Activated CD4-positive, alpha-beta T cell treated with anti-CD3 and anti-CD28 coated beads for 1 hour (primary cell): ENCODE measurements at places on chromosomes 4 and X.

DNA sequence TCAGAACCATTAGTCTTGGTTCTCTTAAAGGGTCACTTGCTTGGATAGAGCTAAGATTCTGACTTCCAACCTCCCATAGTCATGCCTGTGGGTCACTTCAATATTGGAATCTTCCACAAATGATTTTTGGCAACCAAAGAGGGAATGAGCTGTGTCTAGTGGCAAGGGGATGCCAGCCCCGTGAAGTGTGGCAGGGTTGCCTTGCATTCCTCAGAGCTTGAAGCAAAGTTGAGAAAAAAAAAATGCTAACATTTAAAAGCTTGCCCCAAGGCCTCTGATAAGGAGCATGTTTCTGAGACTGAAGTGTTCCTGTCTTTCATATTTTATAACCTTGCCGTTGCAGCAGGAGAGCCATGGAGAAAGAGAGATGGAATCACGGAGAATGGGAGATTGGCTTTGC is 120.2 kb downstream of the PAPSS1 start:
- no peak for DNase-seq

DNA sequence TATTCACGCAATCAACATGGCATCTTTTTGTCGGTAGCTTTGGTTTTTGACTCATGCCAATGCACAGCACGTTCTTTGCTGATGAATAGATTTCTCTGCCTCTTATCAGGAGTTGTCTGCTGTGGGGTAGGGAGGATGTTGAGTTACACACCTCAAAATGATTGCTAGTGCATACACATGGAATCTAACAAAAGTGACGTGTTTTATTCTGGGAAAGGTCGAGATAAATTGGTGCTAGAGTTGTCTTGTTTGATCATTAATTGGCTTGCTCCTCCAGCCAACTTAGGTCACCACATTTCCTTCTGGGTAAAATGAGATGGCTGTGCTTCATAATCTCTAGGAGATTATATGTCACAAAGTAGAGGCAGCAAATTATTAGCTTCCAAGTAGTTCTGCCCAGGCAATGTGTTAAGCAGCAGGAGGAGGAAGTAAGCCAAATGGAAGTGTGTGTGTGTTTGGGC is 3.9 kb downstream of the RAB9A start:
- no peak for DNase-seq

DNA sequence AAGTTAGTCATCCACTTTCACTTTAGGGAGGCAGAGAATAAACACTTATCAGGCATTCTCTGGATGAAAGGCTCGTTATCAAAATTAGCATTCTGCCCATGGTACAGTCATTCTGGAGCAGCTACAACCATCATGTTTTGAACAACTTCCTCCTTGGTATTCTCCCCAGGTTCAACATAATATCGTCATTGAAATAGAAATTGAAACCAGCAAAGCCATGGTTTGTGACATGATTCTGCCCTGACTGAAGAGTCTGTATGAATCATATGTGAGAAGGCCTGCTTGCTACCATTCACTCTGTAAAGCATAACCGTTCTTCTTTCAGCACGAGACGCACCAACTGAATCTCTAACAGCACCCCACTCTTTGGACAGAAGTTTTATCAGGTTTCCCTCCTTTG is 127.5 kb upstream of the RADX start:
- DNase-seq: no peak

DNA sequence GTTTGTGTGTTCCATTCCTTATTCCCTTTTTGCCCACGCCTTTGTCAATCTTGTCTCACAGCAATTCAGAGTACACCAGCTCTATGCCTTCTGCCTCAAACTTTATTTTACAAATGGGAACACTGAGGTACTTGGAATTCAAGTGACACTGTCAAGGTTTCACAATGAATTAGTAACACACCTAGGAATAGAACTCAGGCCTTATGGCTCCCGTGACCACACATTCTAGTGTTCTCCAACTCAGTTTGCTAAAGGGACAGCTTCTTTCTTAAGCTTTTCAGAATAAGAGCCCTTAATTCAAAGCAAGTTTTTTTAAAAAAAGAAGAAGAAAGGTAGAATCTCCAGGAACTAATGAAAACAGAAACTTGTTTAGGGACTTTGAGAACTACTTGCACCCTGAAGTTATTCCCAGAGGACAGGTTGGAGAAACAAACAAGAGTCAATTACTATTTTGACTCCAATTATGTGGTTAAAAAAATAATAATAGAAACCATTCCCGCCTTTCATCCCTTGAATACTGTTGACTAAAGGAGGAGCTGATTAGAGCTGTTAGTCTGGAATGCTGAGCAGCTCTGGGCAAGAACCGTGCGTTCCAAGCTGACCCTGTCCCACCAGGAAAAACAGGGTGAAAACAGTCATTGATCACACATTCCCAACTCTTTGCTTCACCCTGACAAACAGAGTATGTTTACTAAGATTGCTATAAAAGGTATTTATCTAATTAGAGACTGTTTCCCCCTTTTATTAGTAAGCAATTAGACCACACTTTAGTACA is 408.8 kb upstream of the CNKSR2 start:
- DNase-seq: no peak

GRCh38 chrX:5681159-5681558 is 547.5 kb downstream of the NLGN4X start:
- no peak for DNase-seq

DNA sequence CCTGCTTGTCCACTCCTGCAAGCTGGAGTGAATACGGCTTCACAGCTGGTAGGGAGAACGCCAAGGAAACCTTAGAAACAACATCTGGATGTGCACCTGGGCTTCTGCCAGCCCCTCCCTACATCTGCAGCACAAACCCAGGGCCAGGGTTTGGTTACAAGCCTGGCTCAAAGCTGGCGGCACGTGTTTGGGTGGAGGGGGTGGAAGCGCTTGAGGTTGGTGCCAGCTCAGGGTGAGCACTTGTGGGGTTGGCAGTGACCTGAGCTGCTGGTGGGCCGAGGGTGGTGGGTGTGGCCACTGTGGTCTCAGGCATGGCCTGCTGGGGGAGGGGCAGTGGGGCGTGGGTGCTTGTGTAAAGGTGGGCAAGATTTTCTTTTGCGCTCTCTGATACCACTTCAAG is 15.6 kb downstream of the ELF4 start:
- no peak for DNase-seq

- no peak for DNase-seq
These were observed 105.8 kb upstream of the RPS6KA3 start for GRCh38 chrX:20372533-20372932.

- no peak for DNase-seq
These were observed 42.5 kb downstream of the UNC5C start for GRCh38 chr4:95506264-95506663.

DNA sequence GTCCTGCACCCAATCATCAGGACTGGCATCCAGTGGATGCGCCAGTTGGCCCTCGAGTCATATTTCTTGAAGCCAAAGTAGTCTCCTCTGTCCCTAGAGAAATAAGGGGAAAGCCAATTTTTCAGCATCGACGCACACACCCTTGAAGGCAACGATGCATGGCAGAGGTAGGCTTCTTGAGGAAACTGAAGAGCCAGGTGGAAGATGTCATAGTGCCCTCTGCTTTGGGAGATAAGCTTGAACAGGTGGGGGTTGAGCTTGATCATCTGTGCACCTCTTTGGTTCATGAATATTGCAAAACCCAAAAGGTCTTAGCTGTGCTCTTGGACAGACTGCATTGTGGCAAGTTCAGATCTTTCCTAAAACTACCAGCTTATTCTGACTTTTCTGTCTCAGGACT is 34.6 kb upstream of the WDR1 start:
- DNase-seq: no peak

DNA sequence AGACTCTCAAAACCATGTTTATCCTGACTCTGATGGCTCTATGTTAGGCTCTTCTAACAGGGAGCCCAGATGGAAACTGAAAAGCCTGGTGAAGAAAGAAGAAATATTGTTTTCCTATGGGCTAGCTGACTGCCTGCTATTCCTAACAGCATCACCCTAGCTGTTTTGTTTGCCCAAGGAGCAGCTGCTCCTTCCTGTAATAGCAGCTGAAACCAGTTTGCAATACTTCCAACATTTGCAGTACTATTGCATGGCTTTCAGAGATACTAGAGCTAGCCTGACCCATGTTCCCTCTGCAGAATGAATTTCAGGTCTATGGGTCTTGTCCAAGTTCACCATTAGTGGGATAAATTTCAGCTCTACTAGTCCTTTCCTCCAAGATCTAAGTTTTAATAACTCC is 495.2 kb downstream of the INPP4B start:
- no peak for DNase-seq
